Hindlimb muscle (tissue), 1 donor: ENCODE measurements at places on chromosomes 1 and 21. TPM values are rescaled to one million over a fixed set of nuclear protein-coding genes. Genes with fewer than 3 reads are reported as not detected.

GRCh38 chr1:217369271-217369981, 261.5 kb downstream of the GPATCH2 start:
- no peak for DNase-seq

- no peak for DNase-seq
Measured at GRCh38 chr1:1479547-1480487, 8.3 kb downstream of the ATAD3B start.

DNA sequence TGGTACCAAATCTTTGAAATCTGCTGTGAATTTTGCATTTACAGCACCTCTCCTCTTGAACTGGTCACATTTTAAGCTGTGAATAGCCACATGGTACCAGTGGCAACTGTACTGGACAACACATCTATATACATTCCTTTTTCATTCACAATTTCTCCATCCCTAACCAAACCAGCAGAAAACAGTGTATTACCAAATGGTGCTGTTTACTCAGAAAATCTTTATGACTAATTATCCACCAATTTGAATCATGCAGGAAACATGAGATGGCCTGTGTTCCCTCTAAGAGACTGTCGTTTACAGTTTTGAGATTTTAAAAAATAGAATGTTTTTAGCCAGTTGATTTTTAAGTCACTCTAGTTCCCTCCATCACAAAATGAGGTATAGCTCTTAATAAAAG, 17.6 kb upstream of the CCT8 start:
- no peak for DNase-seq

DNA sequence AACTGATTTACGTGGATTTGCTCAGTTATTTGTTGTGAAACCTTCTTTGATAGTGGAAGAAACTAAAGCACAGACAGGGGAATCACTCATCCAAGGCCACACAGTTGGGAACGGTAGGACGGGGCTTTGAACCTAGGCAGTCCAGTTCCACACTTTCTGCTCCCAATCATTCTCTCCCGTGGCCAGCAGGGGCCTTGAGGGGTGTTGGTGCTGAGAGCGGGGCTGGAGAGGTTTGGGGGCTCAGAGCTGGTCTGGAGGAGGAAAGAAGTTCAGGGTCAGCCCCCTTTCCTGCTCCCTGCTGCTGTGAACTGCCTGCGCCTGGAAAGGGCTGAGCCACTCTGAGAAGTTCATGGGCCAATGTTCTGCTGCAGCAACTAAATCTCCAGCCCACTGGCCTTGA, 31.4 kb upstream of the ACTL8 start:
- DNase-seq = no peak

Gene NBPF4
- polyA plus RNA-seq = not detected

Gene OR2M4
- not detected for polyA plus RNA-seq

Gene CHRNB2
- polyA plus RNA-seq = 0.26 TPM

Gene RGS7
- not detected for polyA plus RNA-seq
